Left forelimb (tissue), 1 donor: ENCODE measurements at places on chromosomes 6 and 20.

DNA sequence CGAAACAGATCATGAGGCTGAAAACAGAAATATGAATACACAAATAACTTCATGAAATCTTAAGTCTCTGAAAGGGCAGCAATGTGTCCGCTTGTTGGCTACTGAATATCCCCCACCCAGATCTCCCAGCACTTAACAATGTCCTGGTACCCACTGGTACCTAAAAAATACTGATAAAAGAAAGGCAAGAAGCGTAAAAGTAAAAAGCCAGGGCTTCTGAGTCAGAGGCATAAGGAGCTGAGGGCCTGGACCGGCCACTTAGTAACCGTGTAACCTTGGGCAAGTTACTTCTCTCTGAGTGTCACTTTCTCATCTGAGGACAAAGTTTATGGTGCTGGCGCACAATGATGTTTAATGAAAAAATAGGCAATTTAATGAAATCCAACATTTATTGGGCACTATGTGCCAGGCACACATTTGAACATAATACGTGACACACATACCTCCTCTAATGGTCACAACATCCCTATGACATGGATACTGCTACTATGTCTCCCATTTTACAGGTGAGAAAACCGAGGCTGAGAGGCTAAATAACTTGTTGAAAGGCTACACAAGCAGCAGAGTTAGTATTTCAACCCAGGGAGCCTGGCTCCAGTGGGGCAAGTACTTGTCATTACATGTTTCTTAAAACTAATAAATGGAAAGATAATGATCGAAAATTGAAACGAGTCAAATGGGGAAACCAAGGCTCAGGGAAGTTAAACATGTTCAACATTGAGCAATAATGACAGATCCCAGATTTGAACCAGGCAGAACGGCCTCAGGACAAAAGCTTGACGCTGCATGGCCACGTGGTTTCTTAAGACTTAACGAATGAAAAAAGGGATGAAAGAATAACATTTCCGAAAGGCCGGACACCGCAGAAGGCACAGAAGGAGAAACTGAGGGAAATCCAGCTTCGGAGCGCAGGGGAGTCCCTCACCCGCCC is 828 bp downstream of the TP53RK start:
- no peak for DNase-seq

DNA sequence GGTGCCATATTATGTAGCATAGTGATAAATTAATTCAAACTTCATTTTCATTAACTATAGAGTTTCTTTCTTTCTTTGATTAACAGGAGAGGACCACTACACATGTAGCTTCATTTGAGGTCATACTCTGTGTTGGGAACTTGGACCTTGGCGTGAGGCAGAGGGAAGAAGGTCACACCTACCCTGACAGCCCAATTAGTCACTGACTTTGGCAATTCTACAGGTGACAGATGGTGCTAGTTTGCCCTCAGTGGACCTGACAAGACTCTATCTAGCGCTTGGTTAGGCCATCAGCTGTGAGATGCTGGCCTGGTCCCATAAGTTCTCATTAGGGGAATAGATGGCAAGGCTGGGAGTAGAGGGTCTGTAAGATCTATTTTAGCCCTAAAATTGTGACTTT is 14.2 kb downstream of the SLX4IP start:
- no peak for DNase-seq

GRCh38 chr6:154123155-154123956 is 84.3 kb downstream of the OPRM1 start:
- no peak for DNase-seq

DNA sequence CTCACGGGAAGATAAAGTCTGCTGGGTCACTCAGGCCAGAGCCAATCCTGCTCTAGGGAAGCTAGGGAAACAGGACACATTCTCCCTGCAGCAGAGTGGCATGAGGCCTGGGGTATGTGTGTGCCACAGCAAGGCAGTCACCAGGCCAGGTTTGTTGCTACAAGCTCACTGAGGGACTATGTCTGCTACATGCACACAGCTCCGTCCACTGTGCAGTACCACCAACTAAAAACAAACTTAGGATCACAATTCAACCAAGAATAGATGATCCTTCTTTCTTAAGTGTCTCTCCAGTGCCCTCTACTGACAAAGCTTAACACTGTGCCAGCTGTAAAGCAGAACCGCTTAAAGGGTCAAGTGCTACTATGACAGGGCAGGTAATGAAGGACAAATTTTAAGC is 192.5 kb downstream of the PTPRK start:
- no peak for DNase-seq

GRCh38 chr20:51303731-51304670 is 238.5 kb downstream of the NFATC2 start:
- DNase-seq, result no peak

GRCh38 chr6:8492536-8493133 is 57.3 kb upstream of the SLC35B3 start:
- no peak for DNase-seq

DNA sequence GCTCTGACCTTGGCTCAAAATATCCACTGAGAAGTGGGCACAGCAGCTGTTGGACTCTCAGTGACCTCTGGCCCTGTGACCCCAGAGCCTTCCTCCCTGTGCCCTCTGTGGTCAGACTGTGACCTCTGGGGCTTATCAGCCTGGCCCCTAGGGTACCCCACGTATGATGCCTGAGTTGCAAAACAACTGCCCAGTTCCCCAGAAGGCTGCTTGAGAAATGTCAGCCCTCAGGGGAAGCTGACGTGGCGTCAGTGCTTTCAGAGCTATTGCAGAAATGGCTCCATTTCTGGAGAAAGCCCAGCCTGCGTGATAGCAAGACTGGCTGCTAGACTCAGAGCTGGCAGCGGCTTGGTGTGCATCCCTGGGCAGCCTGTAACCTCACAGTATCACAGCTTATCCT is 31.5 kb upstream of the TGM2 start:
- peak; percentile 48 for DNase-seq

- DNase-seq, result no peak
These were observed 49.1 kb upstream of the PRDM1 start for GRCh38 chr6:106037060-106037459.

- no peak for DNase-seq
These were observed 212.6 kb downstream of the BCAS1 start for GRCh38 chr20:53857723-53858236.

GRCh38 chr6:8743170-8743745 is 307.9 kb upstream of the SLC35B3 start:
- no peak for DNase-seq

- DNase-seq, result no peak
These were observed 131.6 kb downstream of the KIF6 start for GRCh38 chr6:39593646-39594045.

DNA sequence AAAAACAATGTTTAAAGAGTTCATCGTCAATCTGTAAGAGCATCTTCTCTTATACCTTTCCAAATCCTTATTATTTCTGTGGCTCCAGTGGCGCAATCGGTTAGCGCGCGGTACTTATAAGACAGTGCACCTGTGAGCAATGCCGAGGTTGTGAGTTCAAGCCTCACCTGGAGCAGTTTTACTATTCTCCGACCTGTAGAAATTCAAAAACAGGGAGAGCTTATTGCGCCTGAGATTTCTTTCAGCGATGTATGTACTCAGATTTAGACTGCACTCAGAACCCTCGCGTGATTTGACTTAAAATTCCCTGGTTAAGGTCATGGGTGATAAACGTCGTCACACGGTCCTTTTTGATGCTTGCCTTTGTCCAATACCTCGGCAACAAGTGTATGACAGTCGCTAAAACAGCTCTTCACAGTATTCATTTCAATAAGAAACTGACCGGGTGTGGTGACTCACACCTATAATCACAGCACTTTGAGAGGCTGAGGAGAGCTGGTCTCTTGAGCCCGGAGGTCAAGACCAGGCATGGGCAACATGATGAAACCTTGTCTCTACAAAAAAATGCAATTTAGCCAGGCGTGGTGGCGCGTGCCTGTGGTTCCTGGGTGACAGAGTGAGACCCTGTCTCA is 11.9 kb downstream of the GPX5 start:
- no peak for DNase-seq

DNA sequence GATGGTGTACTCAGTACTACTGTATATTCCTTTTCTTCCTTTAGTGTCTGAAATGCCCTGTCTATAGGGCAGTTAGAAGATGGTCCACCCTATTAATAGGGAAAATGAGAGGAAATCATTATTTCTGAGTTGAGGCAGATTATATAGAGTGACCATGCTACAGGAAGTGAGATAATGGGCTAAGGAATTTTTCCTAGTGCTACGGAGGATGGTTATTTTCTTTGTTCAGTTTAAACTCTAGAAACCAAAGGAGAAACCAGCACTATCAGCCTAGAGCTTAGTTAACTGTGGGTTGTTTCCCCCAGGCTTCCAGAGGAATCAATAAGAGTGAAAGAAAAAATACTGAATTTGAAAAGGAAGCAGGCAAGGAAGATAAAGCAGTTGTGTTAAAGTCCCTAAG is 474 bp downstream of the TSBP1 start:
- DNase-seq, result no peak

DNA sequence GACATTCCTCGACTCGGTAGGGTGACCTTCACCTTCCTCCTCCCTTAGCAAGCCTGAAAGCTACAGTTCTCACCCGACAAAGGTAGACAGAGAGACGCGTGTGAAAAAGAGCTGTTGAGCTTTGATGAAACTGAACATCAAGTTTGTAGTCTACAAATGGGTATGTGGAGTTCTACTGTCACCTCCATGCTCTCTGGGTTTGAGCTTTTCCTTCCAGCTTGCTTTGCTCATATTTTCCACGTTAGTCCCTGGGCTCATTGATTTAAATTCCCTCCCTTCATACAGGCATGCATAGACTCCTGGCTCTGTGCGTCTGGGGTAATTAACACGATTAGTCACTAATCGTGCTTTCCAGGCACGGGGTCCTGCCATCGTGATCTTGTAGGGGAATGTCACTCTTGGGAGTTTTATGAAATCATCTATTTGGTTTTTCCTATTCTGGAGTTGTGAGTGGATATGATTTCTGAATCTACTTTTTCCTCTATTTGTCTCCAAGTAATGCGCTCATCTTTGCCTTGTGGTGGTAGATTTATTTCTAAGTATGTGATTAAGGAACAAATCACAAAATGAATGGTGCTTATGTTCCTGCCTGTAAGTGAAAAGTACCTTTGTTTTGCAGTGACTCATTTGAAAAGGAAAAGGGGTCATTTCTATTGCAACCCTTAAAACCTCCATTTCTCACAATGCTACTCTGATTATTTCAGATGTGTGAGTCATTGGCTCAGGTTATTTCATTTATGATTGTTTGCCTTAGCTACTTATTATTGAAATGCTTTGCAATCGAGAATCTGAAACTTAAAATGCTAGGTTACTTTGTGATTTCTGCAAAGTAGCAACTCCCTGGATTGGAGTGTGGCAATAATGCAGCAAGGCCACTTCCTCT is 154.6 kb downstream of the ZDHHC14 start:
- no peak for DNase-seq

- no peak for DNase-seq
These were observed 19.7 kb downstream of the LRP11 start for GRCh38 chr6:149844480-149844879.

DNA sequence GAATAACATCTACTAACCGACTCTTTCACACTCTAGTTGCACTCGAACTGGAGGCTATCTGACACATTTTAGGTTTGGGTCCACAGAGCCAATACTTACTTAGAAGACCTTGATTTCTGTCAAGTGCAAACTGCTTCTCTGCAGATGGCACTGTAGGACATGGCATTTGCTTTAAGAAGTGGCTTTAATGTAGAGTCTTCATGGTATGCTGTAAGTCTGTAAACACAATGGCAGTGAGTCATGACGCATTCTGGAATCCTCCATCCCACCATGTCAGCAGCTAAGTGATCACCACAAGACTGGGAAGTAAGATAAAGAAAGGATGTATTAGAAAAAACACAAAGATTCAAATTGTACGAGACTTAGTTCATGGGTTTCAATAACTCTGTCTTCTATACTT is 377.0 kb upstream of the NOX3 start:
- DNase-seq, result no peak

DNA sequence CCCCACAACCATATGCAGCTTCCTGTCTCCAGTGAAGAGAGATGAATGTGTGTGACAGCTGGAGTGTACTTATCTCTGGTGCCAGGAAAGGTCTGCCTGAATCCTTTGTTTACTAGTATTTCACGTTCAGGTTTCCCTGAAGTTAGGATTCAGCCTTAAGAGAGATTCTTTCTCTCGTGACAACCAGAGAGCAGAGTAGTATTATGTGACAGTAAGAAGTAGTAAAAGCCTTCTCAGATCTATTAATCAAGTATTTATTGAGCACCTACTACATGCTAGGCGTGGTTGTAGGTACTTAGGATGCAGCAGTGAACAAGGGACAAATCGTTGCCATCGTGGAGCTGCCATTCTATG is 949 bp downstream of the KIFC1 start:
- DNase-seq, result no peak

GRCh38 chr6:33742092-33742491 is 4.6 kb downstream of the IP6K3 start:
- no peak for DNase-seq

- no peak for DNase-seq
These were observed 93.7 kb upstream of the PMEPA1 start for GRCh38 chr20:57803508-57804005.

- DNase-seq, result no peak
These were observed 3.3 kb downstream of the MGME1 start for GRCh38 chr20:17972121-17972520.

DNA sequence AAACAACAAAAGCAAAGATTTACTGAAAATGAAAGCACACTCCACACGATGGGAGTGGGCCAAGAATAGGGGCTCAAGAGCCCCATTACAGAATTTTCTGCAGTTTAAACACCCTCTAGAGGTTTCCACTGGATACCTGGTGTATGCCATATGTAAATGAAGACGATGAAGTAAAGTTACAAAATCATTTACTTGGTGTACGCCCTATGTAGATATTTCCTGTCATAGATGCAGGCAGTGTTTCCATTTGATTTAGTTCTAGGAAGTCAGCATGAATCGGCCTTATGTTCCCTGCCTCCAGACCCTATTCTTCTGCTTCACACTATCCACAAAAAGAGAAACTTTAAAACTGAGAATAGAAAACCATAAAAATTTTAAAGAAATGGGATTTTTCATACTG is 404.4 kb upstream of the GJE1 start:
- no peak for DNase-seq

DNA sequence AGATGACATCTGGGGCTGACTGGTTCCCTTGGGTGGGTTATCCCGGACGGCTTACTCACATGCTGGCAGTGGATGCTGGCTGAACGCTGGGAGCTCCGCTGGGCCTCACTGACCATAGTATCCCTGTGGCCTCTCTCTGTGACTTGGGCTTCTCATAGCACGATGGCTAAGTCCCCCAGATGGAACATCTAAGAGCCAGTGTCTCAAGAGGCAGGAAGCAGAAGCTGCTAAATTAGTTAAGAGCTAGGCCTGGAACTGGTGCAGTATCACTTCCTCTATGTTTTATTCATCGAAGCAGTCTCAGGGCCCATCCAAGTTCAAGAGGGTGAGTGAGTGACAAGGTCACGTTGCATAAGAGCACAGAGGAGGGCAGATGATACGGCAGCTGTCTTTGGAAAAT is 116.5 kb upstream of the LAMP5 start:
- no peak for DNase-seq

GRCh38 chr6:14108571-14109410 is 8.8 kb upstream of the CD83 start:
- no peak for DNase-seq
